ENCODE measurements at places on chromosomes 7 and 10.
A peak's percentile ranks its signal among the peaks of the same experiment; 100 is the strongest.

- DNase-seq, result no peak
These were observed 782 bp downstream of the IFIT5 start for GRCh38 chr10:89414879-89415821.

DNA sequence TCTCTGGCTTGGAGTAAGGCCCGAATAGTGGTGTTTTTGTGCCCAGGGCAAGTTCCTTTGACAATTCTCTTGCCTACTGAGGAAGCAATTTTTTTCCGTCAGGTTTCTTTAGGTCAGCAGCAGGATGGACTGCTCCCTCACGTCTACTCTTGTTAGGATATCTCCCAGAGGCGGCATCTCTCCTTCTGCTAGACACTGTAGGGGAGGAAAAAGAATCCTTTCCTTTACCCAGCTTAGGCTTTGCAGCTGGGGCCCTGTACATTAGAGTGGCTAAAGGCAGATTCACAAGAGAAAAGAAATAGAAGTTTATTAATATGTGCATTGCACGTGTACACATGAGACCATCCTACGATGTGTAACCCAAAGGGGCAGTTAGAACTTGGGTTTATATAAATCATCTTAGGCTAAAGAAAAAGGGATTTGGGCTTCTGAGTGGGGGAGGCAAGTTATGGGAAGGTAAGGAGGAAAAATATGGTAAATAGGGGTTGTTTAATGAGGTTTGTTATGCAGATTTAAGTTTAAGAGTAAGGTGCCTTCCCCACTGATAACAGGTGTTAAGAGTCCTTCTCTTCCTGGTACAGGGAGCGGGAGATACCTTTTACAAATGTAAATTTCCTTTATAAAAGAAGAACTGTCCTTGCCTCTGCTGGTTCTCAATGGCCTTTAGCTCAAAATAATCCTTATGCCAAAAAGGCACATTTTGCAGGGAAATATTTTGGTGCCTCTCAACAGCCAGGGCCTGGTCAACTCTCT, 156.4 kb downstream of the AOAH start:
- peak; percentile 11 for DNase-seq

DNA sequence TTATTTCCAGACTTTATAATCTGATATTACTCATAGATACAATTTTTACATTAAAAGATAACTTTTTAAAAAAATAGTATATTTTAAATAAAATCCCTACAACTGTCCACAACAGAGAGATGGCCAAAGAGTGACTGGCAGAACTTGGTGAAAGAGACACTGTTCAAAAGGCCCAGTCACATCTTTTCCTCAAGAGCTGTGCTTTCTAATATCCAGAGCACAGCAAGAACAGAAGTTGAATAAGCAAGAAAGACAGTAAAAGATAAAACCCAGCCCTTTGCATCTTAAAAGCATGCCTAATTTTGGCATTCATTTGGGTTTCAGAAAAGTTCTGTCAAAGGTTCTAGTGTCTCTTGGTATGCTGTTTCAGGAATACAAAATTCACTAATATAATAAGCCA, 6.9 kb downstream of the WASL start:
- no peak for DNase-seq

DNA sequence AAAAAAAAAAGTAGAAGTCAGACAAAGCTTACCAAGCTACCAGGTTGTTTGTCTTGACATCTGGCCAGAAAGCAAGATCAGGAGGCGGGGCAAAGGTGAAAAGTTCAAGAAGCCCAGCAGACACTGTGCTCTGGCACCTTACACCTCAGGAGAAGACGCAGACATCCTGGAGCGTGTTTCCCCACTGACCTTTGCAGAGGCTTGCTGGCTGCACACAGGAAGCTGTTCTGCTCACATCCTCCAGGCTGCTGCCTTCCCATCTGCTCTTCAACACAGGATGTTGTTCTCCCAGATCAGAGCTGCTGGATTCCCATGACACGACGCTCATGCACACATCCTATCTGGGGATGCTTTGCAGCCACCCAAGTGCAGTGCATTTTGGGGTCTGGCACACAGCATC, 174.4 kb upstream of the KIAA1217 start:
- no peak for DNase-seq

DNA sequence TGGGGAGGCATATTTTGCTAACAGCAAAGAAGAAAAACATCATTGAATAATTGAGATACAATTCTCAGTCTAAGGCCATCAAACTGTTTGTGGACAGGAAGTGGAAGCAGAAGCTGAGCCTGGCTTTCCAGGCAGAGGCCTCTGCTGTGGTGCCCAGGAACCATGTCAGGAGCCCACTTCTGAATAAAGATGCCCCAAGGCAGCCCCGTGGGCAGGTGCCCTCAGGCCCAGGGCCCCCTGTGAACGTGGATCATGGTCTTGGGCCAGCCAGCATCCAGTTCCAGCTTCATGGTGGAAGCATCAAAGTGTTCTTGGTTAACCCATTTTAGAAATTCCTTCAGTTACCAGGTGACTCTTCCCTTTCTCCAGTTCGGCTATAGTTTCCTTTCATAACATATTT, 346.8 kb downstream of the PTPRN2 start:
- no peak for DNase-seq

- DNase-seq, result no peak
These were observed 60.2 kb upstream of the ADGRA1 start for GRCh38 chr10:133027482-133027881.

- no peak for DNase-seq
These were observed 642 bp upstream of the PRKG1 start for GRCh38 chr10:51073453-51074237.

- no peak for DNase-seq
These were observed 6.6 kb upstream of the HNRNPF start for GRCh38 chr10:43415544-43415943.

DNA sequence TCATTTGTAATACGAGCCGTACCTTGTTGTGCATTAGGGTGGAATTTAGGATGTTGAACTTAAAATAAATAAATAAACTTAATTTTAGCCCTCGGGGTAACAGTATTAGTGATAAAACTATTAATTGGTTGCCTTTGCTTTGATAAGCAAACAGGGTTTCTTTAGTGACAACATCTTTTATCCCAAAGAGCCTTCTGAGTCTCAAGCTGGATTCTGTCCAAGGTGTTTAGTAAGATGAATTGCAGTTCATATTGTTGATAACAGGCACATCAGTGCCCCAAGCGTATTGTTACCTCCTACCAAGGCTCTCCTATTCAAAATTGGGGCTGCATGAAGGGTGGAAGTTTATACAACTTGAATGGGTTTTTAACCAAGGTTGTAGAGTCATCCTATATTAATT, 144.4 kb upstream of the CELF2 start:
- no peak for DNase-seq

GRCh38 chr7:3092468-3092867, 48.8 kb upstream of the CARD11 start:
- no peak for DNase-seq

GRCh38 chr10:128835361-128835760, 631.7 kb upstream of the MGMT start:
- DNase-seq, result no peak

DNA sequence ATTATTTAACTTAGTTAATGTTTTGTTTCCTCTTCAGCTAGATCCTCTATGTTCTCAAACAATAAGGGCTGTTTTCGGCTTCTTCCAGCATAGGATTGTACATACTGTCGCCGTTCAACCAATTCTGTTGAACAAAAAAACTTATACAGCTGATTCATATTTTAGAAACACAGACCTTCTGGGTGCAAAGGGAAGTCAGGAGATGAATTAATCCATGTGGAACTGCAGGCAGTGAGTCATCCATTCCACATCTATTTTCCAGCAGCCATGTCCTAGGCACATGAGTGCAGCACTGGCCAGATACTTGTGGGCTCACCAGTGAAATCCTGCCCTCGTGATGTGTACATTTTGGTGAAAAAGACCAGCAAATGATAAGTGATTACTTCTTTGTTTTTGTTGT, 163.2 kb downstream of the JAZF1 start:
- DNase-seq, result no peak

DNA sequence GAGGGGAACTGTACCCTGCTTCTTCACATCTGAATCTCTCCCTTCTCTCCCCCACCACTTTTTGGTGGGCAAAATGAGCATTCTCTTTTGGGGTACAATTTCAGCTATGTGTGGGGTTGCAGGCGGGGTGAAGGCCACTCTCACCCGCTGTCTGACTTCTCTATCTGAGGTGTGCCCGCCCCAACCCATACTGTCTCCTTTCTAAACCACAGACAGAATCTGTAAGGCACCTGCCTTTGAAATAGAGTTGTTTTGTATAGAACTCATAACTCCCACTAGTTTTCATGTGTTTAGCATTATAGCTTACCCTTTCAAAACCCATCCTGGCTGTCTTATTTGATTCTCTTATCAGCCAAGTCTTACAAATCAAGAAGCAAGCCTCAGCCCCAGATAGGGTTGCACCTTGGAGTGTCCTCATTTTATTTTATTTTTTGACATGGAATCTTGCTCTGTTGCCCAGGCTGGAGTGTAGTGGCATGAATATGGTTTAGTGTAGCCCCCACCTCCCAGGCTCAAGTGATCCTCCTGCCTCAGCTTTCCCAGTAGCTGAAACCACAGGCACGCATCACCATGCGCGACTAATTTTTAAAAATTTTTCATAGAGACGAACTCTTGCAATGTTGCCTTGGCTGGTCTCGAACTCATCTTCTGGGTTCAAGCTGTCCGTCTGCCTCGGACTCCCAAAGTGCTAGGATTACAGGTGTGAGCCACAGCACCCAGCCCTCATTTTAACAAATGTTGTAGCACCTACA, 11.9 kb downstream of the TSPAN14 start:
- no peak for DNase-seq

DNA sequence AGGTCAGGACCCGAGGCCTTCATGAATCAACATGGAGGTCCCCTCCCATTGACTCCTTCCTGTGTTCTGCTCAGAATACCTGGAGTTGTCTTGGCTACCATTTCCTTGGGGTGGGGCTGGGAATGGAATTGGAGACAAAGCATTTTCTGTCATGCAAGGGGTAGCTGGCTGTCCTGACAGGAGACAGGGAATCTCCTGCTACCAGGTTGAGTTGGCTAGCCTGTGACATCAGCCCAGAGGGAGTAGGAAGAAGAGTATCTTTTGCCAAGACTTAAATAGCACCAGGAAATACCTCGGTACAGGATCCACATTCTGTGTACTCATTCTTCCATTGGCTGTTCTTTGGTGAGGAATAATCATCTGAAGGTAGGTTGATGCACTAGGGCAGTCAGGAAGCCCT, 4.9 kb downstream of the ZDHHC16 start:
- no peak for DNase-seq

GRCh38 chr10:62911210-62911963, 95.2 kb upstream of the EGR2 start:
- DNase-seq, result peak; percentile 47

GRCh38 chr7:7183838-7184463, 1.6 kb downstream of the C1GALT1 start:
- DNase-seq, result no peak
